ENCODE measurements at places on chromosomes 16 and 17.

- no peak for DNase-seq
Observed at GRCh38 chr17:31535581-31535981, 144.1 kb downstream of the RAB11FIP4 start.

GRCh38 chr16:88295671-88296436 lies 86.9 kb upstream of the ZNF469 start:
- DNase-seq: no peak

DNA sequence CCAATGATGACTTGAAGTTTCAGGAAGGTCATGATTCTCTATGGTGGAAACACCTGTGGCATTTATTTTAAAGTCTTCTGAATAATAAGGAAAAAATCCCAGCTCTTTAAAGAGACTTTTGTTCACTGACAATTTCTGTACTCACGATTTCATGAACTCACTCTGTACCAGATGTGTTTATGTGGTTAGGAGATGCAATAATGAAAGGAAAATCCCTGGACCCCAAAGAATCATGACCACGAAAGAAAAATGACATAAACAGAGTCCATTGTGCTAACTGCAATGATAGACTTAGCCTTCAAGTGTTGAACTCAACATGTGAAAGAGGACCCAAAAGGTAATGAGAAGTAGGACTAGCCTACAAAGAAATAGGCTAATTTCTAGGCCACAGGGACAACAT lies 947.5 kb downstream of the CDH11 start:
- DNase-seq: no peak

DNA sequence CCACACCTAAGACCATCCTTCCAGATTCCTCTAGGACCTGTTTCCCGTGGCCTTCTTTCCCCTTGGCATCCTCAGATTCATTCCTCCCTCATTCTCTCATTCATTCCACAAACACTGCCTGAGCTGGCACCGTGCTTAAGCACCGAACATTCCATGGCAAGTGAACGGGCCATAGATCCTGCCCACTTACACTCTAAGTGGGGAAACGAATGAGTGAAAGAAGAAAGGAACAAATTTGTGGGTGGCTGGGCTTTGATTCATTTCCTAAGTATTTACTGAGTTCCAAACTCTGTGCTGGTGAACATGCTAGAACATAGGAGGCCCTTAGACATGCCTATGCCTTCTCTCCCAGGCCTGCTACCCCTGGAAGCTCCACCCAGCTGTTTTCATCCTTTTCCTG lies 30.0 kb downstream of the SRCIN1 start:
- no peak for DNase-seq

DNA sequence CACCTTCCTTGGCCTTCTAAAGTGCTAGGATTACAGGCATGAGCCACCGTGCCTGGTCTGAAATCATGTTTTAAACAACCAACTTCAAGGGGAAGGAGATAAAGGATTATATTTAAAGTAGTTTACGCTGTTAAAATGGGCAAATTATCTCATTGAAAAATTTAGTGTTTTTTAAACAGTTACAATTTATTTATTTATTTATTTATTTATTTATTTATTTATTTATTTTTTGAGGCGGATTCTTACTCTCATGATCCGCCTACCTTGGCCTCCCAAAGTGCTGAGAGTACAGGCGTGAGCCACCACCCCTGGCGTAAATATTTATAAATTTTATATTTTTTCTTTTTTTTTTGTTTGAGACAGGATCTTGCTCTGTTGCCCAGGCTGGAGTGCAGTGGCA lies 22.2 kb downstream of the CDK12 start:
- no peak for DNase-seq

DNA sequence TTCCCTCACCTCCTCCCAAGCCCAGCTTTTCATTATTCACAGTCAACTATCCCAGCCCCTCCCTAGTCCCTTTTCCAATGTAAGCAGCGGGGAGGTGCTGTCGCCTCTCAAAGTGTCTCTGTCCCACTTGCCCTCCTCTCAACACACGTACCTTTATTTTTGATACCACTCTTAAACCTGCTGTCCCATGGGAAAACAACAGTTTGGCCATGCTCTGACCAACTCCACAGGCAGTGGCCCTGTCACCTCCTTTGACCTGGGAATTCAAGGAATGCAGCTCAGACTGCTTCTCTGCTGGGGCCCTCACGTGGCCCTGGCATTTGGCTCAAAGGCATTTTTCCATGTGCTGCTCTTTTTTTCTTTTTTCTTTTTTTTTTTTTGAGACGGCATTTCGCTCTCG lies 4.2 kb downstream of the LYRM9 start:
- DNase-seq: no peak

- DNase-seq: no peak
Observed at GRCh38 chr17:44794851-44795413, 35.2 kb downstream of the GJC1 start.
